Smooth muscle cell of the brain vasculature (primary cell): ENCODE measurements at places on chromosomes 7 and 10.

- no peak for DNase-seq
These were observed 29.3 kb upstream of the NCAPG2 start for GRCh38 chr7:158733775-158734494.

DNA sequence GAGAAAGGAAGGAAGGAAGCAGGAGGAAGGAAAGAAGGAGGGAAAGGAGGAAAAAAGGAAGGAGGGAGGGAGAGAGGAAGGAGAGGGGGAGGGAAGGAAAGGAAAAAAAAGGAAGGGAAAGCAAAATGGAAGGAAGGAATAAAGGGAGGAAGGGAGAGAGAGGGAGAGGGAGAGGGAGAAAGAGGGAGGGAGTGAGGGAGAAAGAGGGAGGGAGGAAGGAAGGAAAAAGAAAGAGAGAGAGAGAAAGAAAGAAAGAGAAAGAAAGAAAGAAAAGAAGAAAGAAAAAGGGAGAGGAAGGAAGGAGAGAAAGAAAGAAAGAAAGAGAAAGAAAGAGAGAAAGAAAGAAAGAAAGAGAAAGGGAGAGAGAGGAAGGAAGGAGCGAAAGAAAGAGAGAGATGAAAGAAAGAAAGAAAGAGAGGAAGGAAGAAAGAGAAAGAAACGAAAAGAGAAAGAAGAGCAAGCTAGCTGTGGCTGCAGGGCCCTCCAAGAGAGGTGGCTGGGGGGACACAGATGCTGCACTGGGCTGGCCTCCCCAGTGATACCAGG, 472.4 kb upstream of the MGMT start:
- no peak for DNase-seq

GRCh38 chr7:39985398-39985918, 35.4 kb downstream of the CDK13 start:
- DNase-seq: no peak

- no peak for DNase-seq
These were observed 8.4 kb upstream of the SNX13 start for GRCh38 chr7:17948526-17949238.

DNA sequence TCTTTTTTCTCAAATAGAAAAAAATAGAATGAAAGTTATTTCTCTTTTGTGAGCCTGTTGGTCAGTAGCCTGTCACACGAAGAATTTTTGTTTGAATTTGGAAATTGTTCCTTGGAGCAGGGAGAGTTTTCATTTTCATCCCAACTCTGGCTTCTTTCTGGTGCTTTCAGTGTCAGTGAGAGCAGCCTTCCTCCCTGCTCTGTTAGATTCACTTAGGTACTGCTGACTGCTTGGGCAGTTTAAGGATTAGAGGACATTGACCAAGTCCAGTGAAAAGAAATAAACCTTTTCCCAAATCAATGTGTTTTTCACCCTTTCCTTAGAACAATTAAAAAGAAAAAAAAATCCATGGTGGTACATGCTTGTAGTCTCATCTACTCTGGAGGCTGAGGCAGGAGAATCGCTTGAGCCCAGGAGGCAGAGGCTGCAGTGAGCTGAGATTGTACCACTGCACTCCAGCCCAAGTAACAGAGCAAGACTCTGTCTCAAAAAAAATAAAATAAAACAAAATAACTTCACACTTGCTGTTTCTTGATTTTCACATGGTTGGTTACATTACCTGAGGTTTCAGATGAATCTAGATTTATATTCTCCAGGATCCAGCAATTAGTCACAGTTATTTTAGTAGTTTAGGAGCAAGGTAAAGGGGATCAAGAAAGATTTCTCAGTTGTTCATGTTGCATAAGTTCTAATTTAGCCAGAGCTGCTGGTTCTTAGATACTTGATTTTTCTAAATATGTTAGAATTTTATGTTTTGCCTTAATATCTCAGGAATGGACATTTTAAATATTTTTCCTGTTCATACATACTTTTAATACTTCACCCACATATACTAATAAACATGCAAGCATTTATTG, 63.1 kb downstream of the ZNRF2 start:
- no peak for DNase-seq

DNA sequence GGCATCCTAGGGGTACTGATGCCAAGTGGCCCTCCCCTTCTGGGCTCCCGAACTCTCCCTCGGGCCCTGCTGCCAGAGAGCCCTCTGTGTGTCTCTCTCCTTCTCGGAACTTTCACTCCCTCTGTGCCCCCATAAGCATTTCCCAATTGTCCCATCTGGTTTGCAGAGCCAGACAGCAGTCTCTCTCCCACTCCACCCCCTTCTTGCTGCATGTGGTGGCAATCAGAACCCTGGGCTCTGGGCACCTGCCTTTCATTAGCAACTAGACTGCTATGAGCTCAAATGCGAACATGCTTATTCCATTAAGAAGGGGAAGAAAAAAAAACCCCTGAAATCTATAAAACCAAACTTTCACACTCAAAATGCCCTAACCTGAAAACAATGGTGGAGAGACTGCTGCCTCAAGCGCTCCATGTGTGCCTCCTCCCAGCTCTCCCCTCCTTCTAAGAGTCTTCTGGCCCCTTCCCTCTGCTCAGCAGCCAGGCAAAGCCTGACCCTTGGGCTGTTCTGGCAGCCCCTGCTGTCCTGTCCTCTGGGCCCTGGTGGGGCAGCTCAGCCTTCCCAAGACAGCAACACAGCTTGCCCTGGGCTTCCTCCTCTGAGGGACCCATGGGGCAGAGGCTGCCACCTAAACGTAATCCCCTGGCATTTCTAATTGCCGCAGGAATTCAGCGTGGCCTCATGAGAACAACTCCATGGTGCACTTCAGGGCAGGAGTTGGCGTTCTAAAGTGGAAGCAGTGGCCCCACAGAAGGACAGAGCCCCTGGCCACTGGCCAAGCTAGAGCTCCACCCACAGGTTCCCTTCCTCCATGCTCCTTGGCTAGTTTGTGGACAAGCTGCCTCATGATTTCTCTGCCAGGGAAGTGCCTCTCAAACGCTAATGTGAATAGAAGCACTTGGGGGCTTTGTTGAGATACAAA, 415.4 kb downstream of the PLXNA4 start:
- DNase-seq: no peak

- DNase-seq: no peak
These were observed 29.5 kb downstream of the CDCA7L start for GRCh38 chr7:21916176-21916575.

DNA sequence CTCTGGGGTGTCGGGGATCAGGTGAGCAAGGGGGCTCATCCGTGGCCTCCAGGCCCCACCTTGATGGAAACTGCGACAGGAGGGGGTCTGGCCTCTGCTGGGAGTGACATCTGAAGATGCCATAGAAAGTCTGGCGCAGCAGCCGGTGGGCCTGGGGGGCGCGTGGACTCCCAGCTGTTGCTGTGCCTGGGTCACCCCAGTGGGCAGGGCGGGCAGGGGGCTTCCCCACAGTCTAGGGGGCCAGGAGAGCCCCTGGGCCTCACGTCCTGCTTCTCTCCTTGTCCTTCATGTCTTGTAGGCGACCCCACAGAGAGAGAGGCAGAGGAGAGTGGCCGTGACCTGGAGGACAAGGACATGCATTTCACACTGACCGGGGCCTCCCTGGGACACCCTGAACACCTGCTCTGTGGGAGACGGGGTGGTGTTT, 450.5 kb downstream of the DNAJB6 start:
- DNase-seq: no peak

GRCh38 chr10:67621834-67622233, 74.2 kb downstream of the CTNNA3 start:
- no peak for DNase-seq

DNA sequence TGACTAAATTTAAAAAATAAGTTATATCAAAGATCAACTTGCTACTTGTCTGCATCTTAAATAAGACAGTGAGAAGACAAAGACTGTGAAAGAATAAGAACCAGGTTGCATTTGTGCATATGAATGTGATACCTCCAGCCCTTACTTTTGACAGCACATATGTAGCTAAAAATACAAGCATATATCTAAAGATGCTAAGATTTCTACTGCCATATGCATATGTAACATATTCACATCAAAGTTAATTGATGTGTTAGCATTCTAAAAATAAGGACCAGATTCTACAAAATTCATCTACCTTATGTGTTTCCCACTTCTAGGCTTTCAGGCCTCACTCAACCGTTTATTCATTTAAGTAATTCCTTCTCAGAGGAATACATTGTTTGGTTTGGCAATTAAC, 1120.3 kb upstream of the LRRTM3 start:
- no peak for DNase-seq

DNA sequence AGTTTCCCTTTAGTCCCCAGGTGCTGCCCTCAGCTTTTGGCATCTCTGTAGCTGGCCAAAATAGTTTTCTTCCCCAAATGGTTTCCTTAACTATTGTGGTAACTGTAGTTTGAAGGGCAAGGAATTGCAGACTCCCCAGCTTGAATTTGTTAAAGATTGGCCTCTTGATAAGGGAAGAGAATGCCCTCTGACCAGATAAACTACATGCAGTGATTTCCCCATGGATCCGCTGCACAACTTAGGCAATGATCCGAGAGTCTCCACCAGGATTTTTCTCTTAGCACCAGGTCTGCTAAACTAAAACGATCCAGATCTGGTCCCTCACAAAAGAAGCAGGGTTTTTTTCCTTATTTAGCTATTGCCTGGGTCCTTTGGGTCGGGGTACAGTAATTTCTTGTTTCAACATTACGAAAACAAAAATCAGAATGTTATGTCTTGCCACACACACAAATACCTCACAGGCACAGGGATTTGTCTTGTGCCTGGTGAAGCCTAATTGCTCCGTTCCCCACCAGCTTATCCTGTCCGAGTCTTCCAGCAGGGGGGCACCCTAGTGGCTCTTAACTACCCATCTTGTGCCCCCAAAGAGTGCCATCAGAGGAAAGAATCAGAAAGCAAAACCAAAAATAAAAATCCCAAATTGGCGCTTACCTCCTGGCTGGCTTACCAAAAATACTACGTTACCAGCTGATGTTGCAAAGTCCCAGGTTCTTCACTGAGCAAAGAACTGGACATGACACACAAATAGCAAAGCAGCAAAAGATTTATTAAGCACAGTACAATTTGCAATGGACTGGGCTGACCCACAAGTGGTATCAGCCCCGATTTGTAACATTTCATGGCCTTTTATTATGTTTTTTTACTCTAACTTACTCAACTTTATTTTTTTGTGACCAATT, 16.4 kb upstream of the STEAP2 start:
- no peak for DNase-seq

DNA sequence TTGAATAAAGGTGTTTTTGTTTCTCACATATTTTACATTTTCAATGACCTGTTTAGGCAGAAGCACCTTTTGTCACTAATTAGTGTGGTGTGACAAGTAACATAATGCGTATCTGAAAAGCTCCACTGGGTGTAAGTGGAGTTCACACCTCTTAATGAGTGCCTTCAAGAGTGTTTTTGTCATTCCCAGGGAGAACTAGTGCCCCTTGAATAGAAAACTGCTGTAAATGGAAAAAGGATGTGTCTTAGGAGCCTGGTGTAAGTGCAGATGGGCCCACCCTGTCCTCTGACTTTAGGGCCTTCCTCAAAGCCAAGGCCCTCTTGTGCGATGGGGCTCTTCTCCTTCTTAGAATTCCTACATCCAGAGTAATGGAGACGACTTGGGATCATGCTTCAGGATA, 170.0 kb downstream of the MGMT start:
- no peak for DNase-seq

DNA sequence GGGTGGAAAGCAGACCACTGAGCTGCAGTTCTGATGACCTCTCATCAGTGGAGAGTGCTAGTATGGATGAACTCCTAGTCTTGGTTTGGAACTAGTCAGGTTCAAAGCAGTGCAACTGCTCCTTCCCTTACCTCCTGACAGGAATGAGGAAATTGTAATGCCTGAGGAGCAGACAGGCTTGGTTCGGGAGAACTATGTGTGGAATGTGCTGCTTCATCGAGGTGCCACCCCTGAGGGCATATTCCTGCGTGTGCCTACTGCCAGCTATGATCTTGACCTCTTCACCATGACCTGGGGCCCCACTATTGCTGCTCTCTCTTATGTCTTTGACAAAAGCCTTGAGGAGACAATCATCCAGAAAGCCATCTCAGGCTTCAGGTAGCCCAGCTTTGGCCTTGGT, 27.4 kb upstream of the NFKB2 start:
- no peak for DNase-seq

DNA sequence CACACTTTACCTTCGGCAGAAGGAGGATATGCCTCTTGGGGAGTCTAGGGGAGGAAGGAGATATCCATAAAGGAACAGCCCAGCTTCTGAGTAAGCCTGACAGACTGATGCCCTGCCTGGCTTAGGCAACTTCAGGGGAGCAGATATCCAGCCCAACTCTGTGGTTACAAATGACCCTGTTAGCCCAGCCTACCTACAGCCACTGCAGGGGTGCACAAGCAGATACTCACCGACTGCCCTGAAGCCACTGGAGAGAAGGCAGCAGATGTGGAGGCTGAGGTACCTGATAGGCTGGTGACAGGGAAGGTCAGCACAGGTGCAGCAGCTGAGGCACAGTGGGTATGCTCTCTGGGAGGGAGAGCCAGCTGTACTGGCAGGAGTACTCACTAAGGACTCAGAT, 770.2 kb downstream of the GRID1 start:
- DNase-seq: no peak

- DNase-seq: no peak
These were observed 97.6 kb downstream of the LYZL1 start for GRCh38 chr10:29386342-29386999.

- DNase-seq: no peak
These were observed 98.5 kb downstream of the ARHGAP22 start for GRCh38 chr10:48506147-48506917.

DNA sequence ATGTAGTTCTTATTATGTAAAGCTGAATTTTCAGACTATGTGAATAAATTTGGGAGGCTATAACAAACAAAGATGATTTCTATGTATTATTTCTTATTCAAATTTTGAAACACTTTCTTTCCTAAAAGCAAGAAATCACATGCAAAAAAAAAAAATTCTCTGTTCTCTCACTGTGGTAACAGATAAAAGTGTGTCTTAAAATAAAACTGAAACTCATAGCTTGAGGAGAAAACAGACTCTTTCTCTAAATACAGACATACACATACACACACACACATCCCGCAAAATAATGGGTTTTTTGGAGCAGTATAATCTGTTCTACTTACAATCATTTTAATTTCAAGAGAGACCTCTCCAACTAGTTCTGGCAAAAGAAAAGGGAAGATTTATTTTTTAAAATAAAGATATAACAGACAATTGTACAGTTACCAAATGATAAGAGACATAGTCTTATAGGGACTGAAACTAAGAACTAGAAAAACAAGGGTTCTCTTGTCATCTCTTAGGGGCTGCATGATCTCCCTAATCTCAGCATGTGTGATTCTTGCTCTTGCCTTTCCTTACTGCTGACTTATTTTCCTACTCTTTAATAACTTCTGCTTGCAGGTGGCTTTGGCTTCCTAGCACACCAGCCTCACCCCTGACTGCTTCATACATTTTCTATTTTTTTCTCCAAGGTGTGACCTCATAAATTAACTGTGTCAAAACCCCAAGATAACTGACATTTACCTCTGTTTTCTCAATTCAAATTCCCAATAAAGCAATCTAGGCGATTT, 483.5 kb upstream of the POT1 start:
- DNase-seq: no peak

- peak; percentile 60 for DNase-seq
These were observed 41.6 kb upstream of the LYZL2 start for GRCh38 chr10:30671026-30671616.

DNA sequence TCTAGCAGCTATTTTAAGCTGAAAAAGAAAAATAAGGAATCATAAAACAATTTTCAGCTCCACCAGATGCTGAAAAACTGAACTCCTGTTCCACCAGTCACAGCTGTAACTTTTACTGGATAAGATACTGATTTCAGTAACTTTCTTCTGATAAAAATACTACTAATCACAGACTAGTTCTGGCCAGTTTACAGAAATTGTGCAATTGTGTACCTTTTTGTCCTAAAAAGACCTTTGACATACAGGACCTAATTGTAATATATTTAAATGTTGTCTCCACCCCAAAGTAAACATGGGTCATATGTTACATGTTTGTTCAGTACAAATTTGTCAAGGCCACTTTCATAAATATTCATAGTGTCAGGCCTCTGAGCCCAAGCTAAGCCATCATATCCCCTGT, 27.1 kb upstream of the PIP start:
- DNase-seq: no peak
